ENCODE measurements at places on chromosomes 4 and X.

DNA sequence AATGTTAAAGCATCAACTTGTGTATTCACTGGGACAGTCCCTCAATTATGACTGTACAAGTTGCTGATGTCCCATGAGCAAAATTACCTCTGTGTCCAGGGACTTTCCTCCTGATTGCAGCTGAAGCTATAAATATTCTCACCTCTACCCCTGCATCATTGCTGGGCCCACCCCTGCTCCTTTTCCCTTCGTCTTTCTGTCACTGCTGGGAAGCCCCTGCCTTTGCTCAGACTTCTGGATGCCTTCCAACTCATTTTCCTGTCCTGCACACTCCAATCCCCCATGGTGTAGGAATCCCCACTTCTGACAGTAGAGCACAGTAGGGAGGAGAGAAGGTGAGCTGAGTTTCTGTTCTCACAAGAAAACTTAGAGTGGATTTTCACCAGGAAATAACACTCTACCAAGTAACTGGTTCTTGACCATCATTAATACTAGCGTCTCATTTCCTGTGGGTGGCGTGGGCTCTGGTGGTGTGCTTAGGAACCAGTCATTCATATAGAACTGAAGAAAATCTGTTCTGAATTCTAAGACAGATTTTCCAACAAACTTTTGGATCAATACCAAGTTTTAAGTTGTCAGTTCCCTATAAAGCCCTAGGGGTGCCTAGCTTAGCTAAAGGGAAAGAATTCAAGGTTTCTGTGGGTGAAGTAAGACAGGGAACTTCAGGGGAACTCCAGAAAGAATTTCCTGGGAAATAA, 136.2 kb upstream of the MED14 start:
- no peak for DNase-seq

GRCh38 chr4:173237152-173237551, 68.5 kb downstream of the GALNT7 start:
- DNase-seq = no peak

- no peak for DNase-seq
Measured at GRCh38 chr4:73801692-73802091, 34.8 kb upstream of the CXCL6 start.

DNA sequence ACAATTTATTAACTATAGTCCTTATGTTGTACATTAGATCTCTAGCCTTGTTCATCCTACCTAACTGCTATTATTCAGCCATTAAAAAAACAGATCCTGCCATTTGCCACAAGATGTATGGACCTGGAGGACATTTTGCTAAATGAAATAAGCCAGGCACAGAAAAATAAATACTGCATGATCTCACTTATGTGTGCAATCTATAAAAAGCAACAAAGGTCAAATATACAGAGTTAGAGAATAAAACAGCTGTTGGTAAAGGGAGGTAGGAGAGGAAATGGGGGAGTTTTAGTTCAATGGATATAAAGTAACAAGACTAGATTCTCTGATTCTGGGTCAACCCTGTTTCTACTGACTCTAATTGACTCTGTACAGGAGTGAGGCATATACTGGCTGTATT, 103.3 kb upstream of the FAM9C start:
- no peak for DNase-seq

DNA sequence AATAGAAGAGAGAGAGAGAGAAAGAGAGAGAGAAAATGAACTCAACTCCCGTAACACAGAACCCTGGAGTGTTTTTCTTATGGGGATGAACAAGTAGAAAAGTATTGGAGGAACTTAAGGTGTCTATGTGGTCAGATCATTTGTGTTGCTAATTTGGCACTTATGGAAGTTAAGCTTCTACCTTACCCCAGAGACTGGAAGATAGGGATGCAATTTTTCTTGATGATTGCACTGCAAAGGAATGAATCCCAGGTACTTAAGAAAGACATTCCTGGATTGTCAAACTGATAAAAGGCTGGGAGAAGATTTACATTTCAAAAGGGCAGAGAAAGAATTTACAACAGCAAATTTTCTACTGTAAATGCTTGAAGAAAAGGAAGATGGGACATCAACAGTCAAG, 57.2 kb downstream of the MAP9 start:
- no peak for DNase-seq

DNA sequence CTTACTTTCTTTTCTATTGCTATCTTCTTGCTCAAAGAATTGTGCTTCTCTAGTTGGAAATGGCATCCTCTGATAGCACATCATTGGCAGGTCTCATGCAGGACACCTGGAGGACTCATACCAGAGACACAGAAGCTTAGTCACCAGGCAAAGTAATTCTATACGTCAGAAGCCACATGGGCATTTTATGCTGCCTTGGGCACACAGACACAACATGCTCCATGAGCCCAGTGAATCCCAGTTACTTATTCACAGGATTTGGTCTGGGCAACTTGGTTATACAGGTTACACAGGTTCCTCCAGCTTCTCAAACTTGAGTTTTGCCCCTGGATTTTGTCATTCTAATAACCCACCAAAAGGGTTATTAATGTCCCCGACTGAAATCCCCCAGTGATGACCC, 7.1 kb downstream of the RASSF6 start:
- DNase-seq = no peak

- no peak for DNase-seq
Measured at GRCh38 chr4:109574443-109574850, 14.4 kb downstream of the MCUB start.

DNA sequence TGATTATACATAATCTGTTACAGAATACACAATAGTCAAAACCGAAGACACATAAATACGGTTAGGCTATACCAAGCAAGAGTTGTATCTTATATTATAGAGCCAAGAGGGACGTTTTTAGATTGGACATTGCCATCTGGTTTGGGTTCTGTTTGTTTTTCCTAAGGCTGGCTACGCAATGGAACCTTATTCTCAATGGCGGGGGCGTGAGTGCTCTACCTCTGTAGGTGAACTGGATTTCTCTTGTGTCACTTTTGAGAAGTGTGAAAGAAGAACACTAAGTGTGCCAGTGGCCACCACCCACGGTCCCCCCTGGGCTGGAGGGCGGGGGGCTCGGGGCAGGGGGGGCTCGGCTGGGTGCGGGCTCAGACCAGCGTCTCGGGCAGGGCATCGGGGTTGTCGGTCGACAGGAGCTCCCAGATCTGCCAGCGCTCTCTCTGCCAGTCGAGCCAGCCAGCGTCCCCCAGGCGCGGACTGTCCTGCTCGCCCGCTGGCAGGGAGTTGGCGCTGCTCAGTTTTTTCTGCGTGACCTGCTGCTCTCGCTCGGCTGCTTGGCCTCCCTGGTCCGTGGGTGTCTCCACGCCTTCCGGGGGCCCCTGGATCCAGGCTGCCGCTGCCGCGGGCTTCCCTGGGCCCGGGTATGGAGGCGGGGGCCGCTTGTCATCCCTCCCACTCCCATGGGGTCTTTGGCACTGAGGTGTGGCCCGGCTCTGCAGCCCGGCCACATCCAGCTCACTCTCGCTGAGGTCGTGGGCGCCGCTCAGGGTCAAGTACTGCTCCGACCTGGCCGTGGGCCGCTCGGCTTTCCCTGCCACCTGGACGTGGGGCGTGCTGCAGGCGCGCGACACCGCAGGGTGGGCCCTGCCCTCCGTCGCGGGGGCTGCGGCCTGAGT, 27.6 kb downstream of the HCCS start:
- DNase-seq = no peak

DNA sequence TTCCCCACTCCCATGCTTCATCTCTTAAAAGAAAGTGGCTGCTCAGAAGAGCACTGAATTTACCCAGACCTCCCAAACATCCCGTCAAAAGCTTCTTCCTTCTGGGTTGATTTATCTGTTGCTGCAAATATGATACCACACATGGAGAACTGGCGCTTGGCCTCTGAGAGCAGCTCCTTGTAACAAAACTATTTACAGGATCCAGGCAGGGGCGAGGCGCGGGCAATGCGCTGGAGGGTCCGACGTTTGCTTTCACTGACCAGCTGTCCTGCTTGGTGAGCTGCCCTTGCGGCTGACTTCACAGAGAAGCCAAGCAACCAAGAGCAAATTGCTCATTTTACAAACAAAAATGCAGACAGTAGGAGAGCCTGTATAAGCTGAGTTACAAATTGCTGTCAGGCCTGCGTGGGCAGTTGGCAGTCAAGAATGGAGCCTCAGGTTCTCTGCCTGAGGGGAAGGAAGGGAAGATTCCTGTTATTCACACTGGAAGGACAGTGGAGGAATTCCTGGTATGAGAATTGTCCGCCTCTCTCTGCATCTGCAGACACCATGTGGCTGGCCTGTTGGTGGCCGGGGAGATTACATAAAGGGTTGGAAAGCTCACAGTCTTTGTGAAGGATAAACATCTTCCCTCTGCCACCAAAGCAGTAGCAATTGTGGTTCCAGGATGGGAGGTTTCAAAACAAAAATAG, 192.2 kb upstream of the LEF1 start:
- DNase-seq = no peak

GRCh38 chr4:7531640-7531994, 96.9 kb upstream of the PSAPL1 start:
- DNase-seq = no peak

DNA sequence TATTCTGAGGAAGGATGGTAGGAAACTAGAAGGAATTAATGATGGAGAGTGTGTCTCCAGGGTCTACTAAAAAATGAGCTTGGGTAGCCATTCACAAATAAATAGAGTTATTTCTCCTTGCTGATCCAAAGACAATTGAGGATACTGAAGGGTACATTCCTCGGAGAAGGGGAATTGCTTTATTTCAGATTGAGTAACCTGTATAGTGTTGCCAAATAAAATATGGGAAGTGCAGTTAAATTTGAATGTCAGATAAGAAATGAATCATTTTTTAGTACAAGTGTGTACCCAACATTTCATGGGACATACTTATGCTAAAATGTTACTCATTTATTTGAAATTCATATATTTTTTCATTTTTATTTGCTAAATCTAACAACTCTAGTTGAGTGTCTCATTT, 16.0 kb upstream of the VSIG1 start:
- no peak for DNase-seq

- DNase-seq = no peak
Measured at GRCh38 chr4:56231410-56231809, 155.9 kb downstream of the AASDH start.
